ENCODE measurements at places on chromosomes 12 and 14. TPM values are rescaled to one million over a fixed set of nuclear protein-coding genes. Genes with fewer than 3 reads are reported as not detected.

The BDKRB1 gene
- not detected for total RNA-seq

The LRP1-AS gene
- total RNA-seq: not detected

The MANSC1 gene
- 9.2 TPM for total RNA-seq

The GZMH gene
- 0.48 TPM for total RNA-seq

DNA sequence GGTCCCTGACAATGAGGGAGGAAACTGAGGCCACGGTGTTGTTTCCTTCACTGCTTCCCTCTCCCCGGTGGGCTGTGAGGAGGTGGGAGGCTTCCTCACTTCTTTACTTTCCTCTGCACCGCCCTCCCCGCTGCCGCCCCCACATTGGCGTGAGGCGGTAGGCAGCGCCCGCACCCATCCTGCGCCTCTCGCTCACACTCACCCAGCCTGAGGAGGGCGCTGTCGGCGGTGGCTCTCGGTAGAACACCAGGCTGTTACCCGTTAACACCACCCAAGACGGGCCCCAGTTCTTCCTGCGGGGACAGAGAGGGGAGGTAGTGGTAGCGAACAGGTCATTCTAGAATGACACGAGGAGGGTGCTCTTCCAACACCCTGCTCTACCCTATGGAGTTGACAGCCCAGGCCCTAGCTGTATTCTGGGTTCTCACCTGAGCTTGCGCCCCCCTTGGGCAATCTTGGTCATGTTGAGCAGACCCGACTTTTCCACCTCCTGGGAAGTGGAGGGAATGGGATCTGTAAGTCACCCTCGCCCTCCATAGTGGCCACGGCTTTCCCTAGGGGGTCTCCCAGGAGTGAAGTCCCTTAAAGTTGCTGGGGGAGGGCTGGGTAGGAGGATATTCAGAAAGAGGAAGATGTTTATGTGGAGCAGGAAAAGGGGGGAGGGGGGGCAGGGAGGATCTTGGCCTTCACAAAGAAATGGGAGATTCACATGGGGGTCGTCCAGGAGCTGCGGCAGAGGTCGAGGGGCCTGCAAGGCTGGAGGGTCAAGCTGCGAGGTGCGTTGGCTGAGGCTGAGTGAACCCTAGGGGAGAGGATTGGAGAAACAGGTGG lies 3.3 kb downstream of the ARHGAP9 start:
- no peak for DNase-seq

GRCh38 chr12:98719515-98720504 lies 74.7 kb downstream of the APAF1 start:
- DNase-seq: no peak
